ENCODE measurements at places on chromosomes 2 and 18.

- DNase-seq = no peak
Measured at GRCh38 chr2:154143105-154143504, 271.4 kb downstream of the GALNT13 start.

GRCh38 chr18:3015204-3015592, 2.3 kb upstream of the LPIN2 start:
- no peak for DNase-seq

GRCh38 chr2:39989888-39990287, 210.8 kb upstream of the THUMPD2 start:
- no peak for DNase-seq

DNA sequence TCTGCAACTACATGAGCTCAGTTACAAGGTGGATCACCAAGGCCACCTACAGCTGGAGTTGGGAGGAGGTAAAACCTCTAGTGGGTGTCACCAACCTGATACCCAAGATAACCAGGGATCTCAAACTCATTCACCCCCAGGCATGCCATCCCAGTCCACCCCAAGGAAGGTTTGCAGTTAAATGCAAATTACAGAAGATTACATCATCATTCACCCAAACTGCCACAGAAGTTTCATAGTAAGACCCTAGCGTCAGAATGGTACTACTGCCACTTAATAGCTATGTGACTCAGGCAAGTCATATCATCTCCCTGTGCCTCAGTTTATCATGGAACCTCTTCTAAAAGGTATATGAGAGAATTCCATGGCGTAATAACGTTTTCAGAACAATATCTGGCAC, 111.2 kb downstream of the MYO5B start:
- DNase-seq = no peak

DNA sequence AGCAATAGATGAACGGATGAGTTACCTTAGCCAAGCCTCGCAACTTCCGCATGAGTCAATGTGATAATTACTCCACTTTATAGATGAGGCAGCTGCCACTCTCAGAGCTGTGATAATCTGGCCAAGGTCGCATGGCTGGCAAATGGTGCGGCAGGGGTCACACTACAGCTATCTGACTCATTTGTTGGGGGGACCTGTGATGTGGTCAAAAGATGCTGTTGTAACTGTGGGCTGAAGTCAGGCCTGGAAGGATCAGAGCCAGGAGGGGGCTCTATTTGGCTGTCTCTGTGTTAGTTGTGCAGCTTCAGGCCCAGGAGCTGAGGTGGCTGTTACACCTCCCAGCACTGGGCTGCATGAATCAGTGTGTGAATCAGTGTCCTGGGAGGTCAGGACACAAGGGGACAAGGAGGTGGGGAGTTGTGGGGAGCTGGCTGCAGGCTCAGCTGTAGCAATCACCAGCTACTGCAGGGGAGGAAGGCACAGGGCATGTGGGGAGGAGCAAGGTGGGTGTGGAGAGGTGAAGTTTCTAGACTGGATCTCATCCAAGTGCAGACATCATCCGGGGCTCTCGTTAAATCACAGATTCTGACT, 33.1 kb downstream of the NGEF start:
- no peak for DNase-seq

DNA sequence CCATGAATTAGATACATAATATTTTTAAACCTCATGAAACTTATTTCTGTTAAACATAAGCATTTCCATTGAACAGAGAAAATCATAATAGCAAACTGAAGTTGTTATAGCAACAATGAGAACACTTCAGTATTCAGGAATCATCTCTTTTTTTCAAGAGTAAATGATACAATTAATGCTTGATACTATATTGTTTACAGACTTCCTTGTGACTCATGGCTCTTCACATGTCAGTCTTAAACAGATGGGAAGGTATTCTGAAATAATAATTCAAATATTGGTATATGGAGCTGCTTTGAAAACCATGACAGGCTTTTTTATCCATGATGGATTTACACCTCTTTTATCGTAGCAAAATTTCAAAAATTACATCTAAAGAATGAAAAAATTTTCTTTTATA, 226.5 kb upstream of the RBMS1 start:
- DNase-seq = no peak

GRCh38 chr2:111624411-111625156, 259.4 kb downstream of the ANAPC1 start:
- DNase-seq = no peak

DNA sequence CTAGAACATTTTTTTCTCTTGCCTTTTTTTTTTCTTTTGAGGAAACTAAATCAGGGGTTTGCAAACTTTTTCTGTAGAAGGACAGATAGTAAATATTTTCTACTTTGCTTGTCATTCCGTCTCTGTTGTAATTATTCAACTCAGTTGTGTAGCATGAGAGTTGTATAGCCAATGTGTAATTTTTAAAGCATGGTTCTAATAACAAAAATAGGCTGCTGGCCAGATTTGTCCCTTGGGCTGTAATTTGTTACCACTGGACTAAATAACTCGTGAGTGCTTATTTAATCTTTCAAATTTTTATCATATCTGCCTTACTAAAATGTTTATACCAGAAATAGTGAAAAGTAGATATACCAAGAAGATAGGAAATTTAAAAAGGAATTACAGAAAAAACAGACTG, 43.0 kb downstream of the CCDC148 start:
- DNase-seq = no peak

DNA sequence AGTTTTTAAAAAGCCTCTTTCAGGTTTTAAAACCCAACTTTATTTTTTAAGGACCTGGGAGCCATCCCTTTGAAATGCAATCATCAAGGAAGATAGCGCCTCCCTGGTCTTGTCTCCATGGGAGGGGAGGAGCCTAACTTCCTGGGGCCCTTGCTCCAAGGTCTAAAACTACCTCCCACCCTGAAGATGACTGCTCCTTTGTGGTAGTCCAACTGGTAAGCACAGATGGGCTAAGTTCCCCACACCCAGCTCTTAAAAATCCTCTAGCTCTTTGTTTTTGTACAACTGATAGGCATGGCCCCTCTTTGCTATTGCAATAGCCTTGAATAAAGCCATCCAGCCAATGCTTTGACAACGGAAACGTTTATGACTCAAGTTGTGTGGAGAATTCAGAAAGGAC, 716.8 kb downstream of the CBLN2 start:
- DNase-seq = no peak

- DNase-seq = no peak
Measured at GRCh38 chr18:76343938-76344569, 151.0 kb downstream of the ZNF516 start.

GRCh38 chr2:112483042-112483473, 1.1 kb downstream of the TTL start:
- DNase-seq = peak; percentile 50

DNA sequence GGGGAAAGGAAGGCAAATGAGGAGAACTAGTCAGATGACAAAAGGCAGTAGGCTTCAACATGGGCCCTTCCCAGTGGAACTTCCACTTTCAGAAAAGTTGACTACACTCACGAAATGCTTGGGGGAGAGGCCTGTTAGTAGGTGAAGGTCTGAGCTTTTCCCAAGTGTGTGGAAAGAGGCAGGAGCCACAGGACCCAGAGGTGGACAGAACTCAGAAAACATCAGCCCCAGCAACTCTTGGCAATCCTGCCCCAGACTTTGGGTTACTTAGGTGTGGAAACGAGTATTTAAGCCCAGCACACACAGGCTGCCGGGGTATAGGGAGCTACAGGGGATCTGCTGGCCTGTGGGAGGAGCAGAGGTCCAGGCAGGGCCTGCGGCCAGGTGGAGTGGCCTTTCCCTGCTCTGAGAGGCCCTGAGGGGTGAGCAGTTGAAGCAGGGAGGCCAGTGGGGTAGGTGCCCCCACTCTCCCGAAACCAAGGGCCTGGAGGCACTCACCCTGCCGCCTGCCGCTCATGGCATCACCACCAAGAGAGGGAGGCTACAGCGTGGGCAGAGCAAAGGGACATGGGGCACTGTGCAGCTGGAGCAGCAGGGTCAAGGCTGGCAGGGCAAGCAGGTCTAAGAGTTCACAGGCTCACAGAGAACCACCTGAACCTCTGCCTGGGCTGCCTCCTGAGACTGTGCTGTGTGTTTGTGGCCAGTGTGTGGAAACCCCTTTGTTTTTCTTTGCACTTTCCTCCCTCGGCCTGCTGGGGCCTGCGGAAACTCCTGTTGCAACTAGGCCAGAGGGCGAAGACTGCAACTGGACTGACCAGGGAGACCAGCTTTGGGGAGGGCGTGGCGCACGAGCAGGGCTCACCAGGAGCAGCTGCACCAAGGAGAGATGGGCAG, 130.7 kb upstream of the SERTAD2 start:
- no peak for DNase-seq

DNA sequence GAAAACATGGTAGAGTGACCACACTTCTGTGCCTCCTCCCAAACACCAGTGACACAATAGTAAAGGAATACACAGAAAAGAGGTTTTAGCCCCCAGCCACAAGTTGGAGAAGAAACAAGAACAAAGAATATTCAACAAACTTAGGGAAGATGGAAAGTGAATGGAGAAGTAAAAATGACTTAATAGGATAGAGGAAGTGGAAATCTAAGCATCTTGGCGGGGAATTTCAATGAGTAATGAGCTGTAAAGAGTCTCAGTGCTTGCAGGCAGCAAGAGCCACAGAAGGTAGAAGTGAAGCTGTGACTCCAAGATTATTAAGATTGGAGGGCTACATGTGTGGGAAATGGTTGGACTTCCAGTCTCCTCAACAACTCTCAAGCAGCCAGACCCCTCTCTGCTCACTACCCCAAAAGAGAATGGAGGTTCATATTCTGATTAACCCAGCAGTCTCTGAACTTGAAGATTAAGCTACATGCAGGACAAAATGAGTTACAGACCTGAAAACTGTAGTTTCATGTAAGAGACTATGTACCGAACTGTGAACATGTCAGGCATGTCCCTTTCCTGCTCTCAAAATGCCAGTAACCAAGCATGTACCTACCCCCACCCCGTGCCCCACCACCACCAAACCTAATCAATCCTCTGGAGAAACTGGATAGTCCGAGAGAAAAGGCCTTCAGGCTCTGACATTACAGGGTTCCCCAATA, 16.9 kb upstream of the HNRNPLL start:
- no peak for DNase-seq

DNA sequence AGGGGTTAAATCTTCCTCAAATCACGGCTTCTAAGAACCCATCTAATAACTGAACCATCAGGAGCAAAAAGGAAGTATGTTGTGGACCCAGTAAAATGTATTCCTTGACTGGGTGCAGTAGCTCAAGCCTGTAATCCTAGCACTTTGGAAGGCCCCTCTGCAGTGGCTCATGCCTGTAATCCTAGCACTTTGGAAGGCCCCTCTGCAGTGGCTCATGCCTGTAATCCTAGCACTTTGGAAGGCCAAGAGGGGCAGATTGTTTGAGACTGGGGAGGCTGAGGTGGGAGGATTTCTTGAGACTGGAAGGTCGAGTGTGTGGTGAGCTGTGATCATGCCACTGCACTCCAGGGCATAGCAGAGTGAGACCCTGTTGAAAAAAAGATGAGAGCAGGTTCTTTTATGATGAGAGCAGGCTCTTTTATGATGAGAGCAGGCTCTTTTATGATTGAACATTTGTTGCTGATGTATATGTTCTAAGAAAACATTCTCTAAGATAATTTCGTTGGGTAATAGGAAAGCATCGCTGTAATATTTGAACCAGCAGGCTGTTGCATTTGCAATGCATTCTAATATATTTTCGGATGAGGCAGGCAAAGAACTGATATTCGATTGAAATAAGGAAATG, 3.5 kb upstream of the PARD6G start:
- no peak for DNase-seq

DNA sequence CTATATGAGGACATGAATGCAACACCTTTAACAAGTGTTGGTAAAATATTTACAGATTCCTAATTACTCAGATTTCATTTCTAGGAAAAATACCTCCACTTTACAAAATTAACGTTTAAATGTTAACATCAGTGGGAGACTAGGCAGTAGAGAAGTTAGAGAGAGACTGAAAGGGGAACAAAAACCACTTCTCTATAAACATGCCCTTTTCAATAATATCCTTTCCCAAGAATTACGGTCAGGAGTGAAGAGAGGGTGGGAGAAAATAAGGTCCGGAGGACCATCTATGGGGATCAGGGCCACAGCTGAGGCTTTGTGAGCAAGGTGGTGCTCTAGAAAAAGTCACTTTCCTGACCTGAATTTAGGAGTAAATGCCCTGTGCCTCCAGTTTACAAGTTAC, 65.3 kb upstream of the WIPF1 start:
- no peak for DNase-seq

DNA sequence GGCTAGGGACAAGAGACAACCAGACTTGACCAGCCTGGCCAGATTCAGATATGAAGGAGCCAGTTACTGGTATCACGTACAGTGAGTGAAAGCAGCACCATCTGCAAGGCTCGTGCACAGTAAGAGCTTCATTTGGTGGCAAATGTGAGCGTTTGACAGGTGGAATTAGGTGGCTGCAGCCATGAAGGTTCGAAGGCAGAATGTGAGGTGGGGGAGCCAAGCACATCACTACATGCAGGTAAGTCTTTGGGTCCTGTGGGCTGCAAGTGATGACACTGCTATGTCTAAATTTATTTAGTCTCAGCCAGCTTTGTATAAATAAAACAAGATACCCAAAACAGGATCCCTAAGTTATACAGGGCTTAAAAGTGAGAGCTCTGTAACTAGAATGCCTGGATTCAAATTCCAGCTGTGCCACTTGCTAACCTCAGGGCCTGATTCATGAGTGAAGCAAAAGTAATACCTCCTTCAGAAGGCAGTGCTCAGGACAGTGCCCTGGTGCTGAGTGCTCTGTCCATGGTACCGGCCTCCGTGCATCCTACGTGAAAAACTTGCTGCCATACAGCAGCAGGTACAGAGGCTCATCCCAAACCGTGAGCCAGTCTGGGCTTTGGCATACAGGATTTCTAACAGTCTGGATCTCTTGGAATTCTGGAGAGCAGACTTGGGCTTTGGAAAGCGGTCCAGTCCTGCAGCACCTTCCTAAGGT, 18.6 kb downstream of the DDX18 start:
- no peak for DNase-seq

- no peak for DNase-seq
Measured at GRCh38 chr18:39946623-39947061, 2008.4 kb upstream of the PIK3C3 start.

GRCh38 chr2:181077128-181077709, 96.8 kb downstream of the UBE2E3 start:
- peak; percentile 40 for DNase-seq

- peak; percentile 39 for DNase-seq
Measured at GRCh38 chr18:74994502-74995418, 214.2 kb downstream of the PTGR3 start.

DNA sequence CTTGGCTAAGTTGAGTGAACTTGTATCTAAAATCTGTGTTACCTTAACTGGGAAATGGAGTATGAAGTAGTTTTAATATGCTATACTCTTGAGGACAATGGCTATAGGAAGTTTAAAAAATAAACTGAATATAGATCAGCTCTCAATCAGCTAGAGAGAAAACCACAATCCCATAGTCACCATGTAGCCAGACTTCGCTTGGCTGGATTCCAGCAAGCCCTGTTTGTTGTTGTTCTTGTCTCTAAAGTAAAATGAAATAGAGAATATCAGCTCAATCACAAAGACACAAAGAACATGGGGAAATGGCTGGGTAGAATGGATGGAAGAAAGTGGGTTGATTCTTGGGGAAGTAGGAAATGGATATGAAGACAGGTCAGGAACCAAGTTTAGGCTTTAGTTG, 234.9 kb downstream of the PHLPP1 start:
- no peak for DNase-seq

All from GM13977 (cell line).